NCI-H1694 (cell line): ENCODE measurements at places on chromosomes 7 and 10.

DNA sequence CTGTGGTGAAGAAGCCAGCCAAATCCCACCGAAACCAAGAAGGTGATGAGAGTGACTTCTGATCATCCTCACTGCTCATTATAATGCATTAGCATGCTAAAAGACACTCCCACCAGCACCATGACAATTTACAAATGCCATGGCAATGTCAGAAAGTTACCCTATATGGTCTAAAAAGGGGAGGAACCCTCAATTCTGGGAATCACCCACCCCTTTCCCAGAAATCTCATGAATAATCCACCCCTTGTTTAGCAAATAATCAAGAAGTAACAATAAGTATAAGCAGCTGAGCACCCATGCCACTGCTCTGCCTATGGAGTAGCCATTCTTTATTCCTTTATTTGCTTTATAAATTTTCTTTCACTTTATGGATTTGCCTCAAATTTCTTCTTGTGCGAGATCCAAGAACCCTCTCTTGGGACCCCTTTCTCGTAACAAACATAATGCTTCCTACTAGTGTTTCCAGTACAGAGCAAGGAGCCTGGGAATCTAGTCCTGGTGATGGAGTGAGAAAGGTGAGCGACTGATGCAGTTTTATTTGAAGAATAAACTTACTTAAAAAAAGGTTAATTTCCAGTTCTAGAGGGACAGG, 18.4 kb upstream of the EXOC6 start:
- DNase-seq, result no peak

- no peak for DNase-seq
These were observed 59.0 kb downstream of the GNA12 start for GRCh38 chr7:2785071-2785500.

- DNase-seq, result no peak
These were observed 74.5 kb downstream of the PKD1L1 start for GRCh38 chr7:47873762-47874161.

GRCh38 chr10:96747734-96748550, 27.6 kb upstream of the PIK3AP1 start:
- DNase-seq, result no peak

- DNase-seq, result no peak
These were observed 20.5 kb upstream of the RASGEF1A start for GRCh38 chr10:43287056-43288007.
